ENCODE measurements at places on chromosomes 2 and 18. TPM values are rescaled to one million over a fixed set of nuclear protein-coding genes. Genes with fewer than 3 reads are reported as not detected.

GRCh38 chr18:74184875-74185274, 36.6 kb downstream of the TIMM21 start:
- no peaks in the 10 kb centered on the region for H3K4me1 ChIP-seq
- H3K36me3 ChIP-seq: no peaks in the 10 kb centered on the region
- peaks cover 22% of the 10 kb centered on the region for H3K27me3 ChIP-seq
- DNase-seq: no peak

DNA sequence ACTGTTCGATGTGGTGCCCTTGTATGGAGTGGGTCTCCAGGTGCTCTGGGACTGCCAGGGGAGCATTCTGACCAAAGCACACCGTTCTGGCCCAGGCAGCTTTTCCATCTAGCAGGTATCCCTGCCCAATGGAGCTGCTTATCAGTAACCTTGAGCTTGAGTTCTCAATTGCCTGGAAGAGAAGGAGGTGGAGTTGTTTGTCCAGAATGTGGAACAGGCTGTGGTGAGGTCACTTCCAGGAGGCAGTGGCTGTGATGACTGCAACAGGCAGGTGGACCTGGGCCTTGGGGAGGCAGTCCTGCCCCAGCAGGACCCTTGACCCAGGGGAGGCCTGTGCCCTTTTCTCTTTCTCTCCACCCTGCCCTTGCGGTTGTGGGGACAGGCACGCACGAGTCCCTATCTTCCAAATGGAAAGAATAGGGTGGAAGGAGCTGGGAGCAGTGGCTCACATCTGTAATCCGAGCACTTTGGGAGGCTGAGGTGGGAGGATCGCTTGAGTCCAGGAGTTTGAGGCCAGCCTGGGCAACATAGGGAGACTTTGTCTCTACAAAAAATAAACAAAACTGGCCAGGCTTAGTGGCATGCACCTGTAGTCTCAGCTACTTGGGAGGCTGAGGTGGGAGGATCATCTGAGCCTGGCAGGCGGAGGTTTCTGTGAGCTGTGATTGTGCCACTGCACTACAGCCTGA, 66.2 kb upstream of the MCFD2 start:
- DNase-seq: peak; percentile 54
- peaks cover 56% of the 10 kb centered on the region for H3K4me1 ChIP-seq
- no peaks in the 10 kb centered on the region for H3K27me3 ChIP-seq
- no peak overlapping the region for H3K4me3 ChIP-seq

GRCh38 chr2:74735564-74735963, 81.5 kb downstream of the SEMA4F start:
- no peak overlapping the region for H3K4me3 ChIP-seq
- DNase-seq: no peak
- H3K4me1 ChIP-seq: no peaks in the 10 kb centered on the region
- no peak overlapping the region for H3K27ac ChIP-seq

The RHOB gene
- total RNA-seq: 4.2 TPM

The KRTCAP3 gene
- 1.4 TPM for total RNA-seq

The AFTPH gene
- total RNA-seq: 13.6 TPM

GRCh38 chr2:176892676-176893226, 319.8 kb upstream of the HNRNPA3 start:
- H3K27me3 ChIP-seq: no peaks in the 10 kb centered on the region
- H3K27ac ChIP-seq: no peak overlapping the region
- H3K4me3 ChIP-seq: no peak overlapping the region

- H3K27ac ChIP-seq: no peak overlapping the region
- peaks cover 6% of the 10 kb centered on the region for H3K4me1 ChIP-seq
- H3K27me3 ChIP-seq: no peaks in the 10 kb centered on the region
These were observed 11.8 kb downstream of the IWS1 start for GRCh38 chr2:127514485-127514884.

The CCDC85A gene
- 0.09 TPM for total RNA-seq

The TSPYL6 gene
- 8.8 TPM for total RNA-seq

- H3K36me3 ChIP-seq: no peaks in the 10 kb centered on the region
- H3K4me1 ChIP-seq: no peaks in the 10 kb centered on the region
- H3K27me3 ChIP-seq: no peaks in the 10 kb centered on the region
- H3K4me3 ChIP-seq: no peak overlapping the region
- no peak overlapping the region for H3K27ac ChIP-seq
- DNase-seq: no peak
These were observed 243.3 kb upstream of the NCKAP5 start for GRCh38 chr2:133811409-133812125.

- no peaks in the 10 kb centered on the region for H3K4me1 ChIP-seq
- H3K27ac ChIP-seq: no peak overlapping the region
- H3K36me3 ChIP-seq: no peaks in the 10 kb centered on the region
- no peak for DNase-seq
- no peak overlapping the region for H3K4me3 ChIP-seq
These were observed 305.2 kb downstream of the CDH2 start for GRCh38 chr18:27871726-27872125.

GRCh38 chr2:53058526-53058925, 709.1 kb upstream of the CHAC2 start:
- H3K4me3 ChIP-seq: no peak overlapping the region
- no peaks in the 10 kb centered on the region for H3K27me3 ChIP-seq
- no peaks in the 10 kb centered on the region for H3K36me3 ChIP-seq
- H3K27ac ChIP-seq: no peak overlapping the region
- H3K4me1 ChIP-seq: no peaks in the 10 kb centered on the region

The SLC11A1 gene
- total RNA-seq: 1.6 TPM

GRCh38 chr2:20168727-20169696, 55.9 kb downstream of the SDC1 start:
- peaks cover 76% of the 10 kb centered on the region for H3K27me3 ChIP-seq
- no peaks in the 10 kb centered on the region for H3K4me1 ChIP-seq
- H3K4me3 ChIP-seq: no peak overlapping the region
- H3K36me3 ChIP-seq: no peaks in the 10 kb centered on the region

DNA sequence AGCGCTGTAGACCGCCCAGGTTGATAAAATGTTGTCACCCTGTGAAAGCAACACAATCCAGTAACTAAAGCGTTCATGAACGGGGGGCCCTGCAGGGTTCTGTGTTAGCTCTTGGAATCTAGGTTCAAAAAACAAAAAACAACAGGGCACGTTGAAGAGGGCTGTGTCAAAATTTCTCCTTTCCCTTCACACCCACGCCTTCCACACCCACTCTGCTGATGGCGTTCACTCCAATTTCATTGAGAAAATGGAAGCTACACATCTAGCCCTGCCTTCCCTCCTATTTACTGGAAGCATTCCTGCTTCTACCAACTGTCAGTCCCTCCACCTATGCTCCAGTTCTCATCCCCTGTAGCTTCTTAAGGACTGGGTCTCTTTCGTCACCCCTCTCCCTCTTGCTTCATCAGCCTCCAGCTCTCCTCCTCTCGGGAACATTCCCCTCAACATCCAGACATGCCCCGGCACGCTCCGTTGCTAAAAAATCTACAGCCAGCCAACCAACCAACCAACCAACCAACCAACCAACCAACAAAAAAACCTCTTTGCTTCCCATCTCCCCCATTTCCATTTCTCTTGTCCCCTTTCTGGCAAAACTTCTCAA, 98.4 kb upstream of the SP3 start:
- no peaks in the 10 kb centered on the region for H3K36me3 ChIP-seq
- no peak for DNase-seq
- H3K27ac ChIP-seq: no peak overlapping the region
- H3K27me3 ChIP-seq: no peaks in the 10 kb centered on the region
- no peak overlapping the region for H3K4me3 ChIP-seq
